ENCODE measurements at places on chromosomes 13 and 19. TPM values are rescaled to one million over a fixed set of nuclear protein-coding genes. Genes with fewer than 3 reads are reported as not detected.

DNA sequence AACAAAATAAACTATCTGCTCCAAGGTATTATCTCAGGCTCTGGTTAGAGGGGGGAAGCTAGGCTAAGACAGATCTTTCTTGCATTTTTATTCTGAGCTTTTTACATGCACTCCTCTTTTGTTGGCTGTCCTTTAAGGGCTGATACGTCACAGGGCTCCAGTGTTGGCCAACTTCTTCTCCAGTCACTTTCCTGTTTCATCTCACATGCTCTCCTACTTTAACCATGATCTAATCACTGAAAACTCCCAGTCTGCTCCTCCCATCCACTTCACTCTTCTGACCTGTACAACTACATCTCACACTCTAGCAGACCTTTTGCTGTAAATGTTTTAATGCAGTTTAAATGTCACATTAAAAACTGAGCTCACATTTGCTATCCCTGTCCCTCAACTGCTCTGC lies 510.0 kb upstream of the KLF12 start:
- H3K4me1 ChIP-seq: no peaks in the 10 kb centered on the region
- H3K36me3 ChIP-seq: no peaks in the 10 kb centered on the region
- H3K27me3 ChIP-seq: no peaks in the 10 kb centered on the region

GRCh38 chr13:39892721-39893685 lies 237.5 kb downstream of the COG6 start:
- no peaks in the 10 kb centered on the region for H3K27me3 ChIP-seq
- no peaks in the 10 kb centered on the region for H3K36me3 ChIP-seq
- no peaks in the 10 kb centered on the region for H3K4me1 ChIP-seq
- H3K27ac ChIP-seq: no peak overlapping the region
- DNase-seq: no peak

DNA sequence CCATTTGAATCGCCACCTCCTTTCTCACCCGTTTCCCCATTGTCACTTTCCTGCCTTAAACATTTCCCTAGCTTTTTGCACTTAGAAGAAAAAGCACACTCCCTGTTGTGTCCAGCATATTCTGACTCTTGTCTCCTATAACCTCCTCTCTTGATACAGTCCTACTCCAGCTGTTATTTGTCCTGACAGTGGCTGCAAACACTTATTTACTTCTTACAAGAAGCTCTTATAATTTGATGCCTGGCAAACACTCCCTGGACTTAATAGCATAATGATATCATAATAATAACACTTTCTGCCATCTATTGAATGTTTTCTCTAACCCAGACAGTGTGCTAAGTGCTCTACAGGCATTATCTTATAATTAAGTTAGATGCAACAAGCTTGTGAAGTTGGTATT lies 76.6 kb downstream of the DGKH start:
- H3K4me3 ChIP-seq: no peak overlapping the region
- no peak overlapping the region for H3K27ac ChIP-seq

- H3K36me3 ChIP-seq: no peaks in the 10 kb centered on the region
- H3K27me3 ChIP-seq: no peaks in the 10 kb centered on the region
- H3K4me3 ChIP-seq: peak within 1 kb of the TSS; percentile 65
- peaks cover 4% of the 10 kb centered on the region for H3K4me1 ChIP-seq
These were observed at the start of gene TICAM1 for GRCh38 chr19:4831304-4831978. Gene TICAM1 (minus strand): TSS chr19:4831712. CDS start chr19:4818377, 13,335 bp downstream.

DNA sequence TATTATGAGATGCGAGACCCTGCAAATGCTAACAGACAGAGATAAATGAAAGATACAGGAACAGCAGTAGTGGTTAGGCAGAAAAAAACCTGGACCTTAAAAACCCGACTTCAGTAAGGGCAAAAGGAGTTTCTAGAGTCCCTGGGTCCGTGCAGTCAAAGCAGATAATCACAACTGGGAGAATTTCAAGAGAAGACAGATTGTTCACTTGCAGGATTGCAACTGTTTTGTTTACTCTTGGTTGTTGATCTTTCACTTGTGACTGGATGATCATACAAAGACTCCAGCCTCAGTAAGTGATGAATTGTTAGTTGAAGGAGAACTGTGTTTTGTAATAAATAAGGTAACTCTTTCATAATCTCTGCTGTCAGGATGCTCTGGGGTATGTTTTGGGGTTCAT lies 135.1 kb downstream of the GPC6 start:
- no peaks in the 10 kb centered on the region for H3K4me1 ChIP-seq
- no peak overlapping the region for H3K4me3 ChIP-seq
- no peaks in the 10 kb centered on the region for H3K27me3 ChIP-seq
- no peaks in the 10 kb centered on the region for H3K36me3 ChIP-seq

The CRB3 gene
- 1.4 TPM for polyA plus RNA-seq
